KBM-7 (cell line): ENCODE measurements at places on chromosomes 12 and 14.
A peak's percentile ranks its signal among the peaks of the same experiment; 100 is the strongest.

- no peak for DNase-seq
Measured at GRCh38 chr12:122738571-122738970, 7.9 kb upstream of the HCAR1 start.

DNA sequence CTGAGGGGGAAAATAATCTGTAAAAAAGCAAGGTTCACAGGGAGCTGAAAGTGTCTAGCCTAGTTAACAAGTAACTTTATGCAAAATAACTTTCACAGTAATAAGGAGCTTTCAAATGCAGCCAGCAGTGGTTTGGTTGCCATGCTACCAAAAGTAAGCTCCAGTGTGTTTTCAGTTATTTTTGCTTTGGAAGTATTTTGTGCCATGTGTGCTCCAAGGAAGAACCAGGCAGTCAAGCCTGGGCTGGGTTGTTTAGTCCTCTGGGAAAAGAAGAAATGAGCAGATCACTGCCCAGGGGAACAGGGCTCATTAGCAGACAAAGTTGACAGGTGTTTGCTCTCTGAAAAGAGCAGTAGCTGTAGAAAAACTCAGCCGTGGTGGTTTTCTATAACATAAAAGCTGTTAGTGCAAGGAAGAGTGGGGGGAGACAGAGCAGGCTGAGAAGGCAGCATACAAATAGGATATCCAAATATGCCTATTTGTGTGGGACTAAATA is 92.8 kb upstream of the TMTC2 start:
- DNase-seq, result no peak

GRCh38 chr12:55765736-55766290 is 22.9 kb downstream of the GDF11 start:
- DNase-seq, result no peak

GRCh38 chr12:131843527-131843926 is 15.3 kb downstream of the MMP17 start:
- DNase-seq, result no peak

GRCh38 chr12:98294051-98294805 is 221.2 kb upstream of the TMPO start:
- DNase-seq, result no peak

GRCh38 chr12:119169150-119169549 is 9.6 kb upstream of the HSPB8 start:
- no peak for DNase-seq

DNA sequence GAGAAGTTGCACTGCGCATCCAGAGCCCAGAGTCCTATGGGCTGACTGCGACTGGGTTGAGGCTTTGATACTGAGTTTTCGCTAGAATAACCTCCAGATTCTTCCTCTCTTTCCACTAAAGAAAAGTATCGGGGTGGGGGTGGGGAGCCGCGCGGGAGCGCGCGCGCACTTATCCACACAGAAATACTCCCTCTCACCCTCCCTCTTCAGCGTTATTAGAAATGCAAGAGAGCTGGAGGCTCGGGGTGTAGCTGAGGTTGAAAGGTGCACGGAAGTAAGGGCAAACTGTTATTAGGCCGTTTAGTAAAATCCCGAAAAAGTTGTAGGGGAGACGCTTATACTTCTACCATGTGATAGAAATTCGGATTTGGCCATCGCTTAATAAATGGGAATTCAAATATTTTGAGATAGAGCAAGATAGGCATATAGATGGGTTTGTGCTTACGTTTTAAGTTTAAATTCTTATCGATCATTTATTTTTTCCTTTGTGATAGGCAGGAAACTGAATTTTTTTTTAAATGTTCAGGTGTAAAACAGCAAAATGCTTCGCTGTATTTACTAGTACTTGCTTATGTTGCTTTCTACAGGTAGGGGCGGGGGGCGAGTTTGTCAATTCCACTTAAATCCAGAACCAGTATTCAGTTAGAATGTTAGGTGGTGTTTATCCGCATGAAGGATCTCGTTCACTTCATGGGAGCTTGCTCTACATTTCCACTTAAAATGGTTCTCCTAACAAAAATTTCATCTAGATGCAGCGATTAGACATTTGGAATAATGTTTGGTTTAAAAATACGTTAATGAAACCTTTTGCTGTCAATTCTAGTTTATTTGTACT is 1.1 kb downstream of the ARHGAP5 start:
- no peak for DNase-seq

DNA sequence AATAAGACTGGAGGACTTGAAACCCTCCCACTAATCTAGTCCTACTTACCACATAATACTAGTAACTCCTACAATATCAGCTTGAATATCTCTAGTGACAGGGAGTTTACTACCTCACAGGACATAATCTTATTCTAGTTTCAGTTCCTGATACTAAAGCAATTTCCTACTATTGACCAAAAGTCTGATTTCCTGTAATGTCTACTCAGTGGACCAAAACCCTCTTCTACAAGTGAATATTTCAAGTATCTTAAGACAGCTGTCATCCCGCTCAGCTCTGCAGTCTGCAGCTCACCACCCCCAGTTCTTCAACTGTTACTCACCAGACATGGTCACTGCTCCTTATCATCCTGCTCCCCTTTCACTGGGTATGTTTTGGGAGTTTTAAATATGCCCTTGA is 70.8 kb upstream of the TMCC3 start:
- no peak for DNase-seq

- DNase-seq, result no peak
Measured at GRCh38 chr12:100279159-100279558, 12.2 kb downstream of the SCYL2 start.

GRCh38 chr12:94636462-94637085 is 13.8 kb downstream of the TMCC3 start:
- no peak for DNase-seq

DNA sequence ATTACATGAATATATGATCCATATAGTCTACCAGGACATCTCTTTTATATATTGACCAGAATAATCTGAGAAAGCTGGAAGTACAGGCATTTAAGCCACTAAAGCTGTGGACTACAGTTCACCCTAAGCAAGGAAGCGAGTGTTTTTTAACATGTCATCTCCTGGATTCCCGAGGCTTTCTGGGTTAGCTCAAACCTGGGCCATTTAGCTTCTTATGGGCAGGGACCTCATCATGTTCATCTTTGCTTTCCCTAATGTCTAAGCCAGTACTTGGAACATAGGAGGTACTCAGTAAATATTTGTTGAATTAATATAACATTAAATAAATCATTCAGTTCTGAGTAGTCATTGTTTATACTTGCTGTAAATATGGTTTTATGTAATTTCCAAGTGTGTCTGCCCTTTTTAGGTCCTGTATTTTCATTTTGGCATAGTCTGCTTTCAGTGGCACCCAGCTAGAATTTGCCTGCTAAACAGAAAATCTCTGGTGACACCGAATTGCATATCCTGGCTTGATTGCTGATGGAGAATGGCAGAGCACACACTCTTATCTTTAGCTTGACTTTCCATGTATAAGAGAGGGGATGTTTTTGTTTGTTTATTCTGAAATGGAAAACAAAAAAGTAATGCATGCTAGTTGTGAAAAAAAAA is 344.5 kb downstream of the ZFP36L1 start:
- no peak for DNase-seq

GRCh38 chr14:20998674-20999366 is at the start of gene SLC39A2:
SLC39A2 (plus strand) TSS chr14:20999293; CDS start chr14:20999447, 154 bp downstream.
- DNase-seq, result no peak

- DNase-seq, result peak; percentile 44
Measured at GRCh38 chr12:32120419-32120818, 13.8 kb downstream of the BICD1 start.

DNA sequence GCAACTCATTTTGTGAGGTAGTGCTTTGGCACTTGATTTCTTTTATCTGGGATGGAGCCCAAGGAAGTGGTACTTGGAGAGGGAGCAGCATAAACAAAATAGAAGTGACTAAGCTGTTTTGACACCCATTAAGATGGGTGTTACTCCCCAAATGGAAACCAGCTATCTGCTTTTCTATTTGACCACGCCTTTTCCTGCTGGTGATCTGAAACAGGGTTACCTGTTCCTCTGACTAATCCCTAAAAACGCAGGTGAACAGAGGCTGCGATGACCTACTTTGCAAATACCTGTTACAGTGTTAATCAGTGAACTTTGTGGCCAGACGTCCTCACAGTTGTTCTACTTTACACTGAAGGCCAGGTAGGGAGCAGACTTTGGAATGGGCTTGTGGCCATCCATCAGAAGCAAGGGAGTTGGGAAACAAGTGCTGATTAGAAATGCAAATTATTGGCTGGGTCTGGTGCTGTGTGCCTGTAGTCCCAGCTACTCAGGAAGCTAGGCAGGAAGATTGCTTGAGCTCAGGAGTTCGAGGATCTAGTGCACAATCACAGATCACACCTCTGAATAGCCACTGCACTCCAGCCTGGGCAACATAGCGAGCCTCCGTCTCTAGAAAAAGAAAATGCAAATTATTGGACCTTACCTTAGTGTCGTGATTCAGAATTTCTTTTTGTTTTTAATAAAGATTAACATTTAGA is 58.3 kb upstream of the HECTD1 start:
- DNase-seq, result no peak

DNA sequence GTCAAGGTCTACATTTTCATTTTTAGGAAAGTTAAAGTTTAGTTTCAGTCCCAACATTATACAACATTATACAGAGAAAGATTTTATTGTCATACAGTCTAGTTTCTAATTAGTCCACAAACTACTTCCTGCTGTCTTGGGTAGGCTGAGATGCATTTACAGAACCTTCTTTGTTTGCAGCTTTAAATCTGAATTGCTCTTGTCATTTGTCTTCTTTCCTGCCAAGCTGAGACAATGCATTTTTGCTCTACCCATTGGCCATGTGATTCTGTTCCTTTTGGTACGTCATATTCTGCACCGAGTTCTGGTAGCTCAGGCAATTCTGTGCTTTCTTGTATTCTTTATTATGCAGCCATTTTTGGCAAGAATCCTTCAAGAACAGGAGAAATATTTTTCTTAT is 228.5 kb downstream of the ATP23 start:
- DNase-seq, result no peak

GRCh38 chr14:55843718-55844403 is 263.9 kb downstream of the KTN1 start:
- no peak for DNase-seq

- DNase-seq, result no peak
Measured at GRCh38 chr14:47044841-47045240, 393.3 kb upstream of the RPL10L start.

GRCh38 chr12:8455727-8456360 is at the start of gene CLEC6A:
CLEC6A (plus strand) TSS chr12:8455962; CDS start chr12:8456112, 150 bp downstream.
- DNase-seq, result no peak

DNA sequence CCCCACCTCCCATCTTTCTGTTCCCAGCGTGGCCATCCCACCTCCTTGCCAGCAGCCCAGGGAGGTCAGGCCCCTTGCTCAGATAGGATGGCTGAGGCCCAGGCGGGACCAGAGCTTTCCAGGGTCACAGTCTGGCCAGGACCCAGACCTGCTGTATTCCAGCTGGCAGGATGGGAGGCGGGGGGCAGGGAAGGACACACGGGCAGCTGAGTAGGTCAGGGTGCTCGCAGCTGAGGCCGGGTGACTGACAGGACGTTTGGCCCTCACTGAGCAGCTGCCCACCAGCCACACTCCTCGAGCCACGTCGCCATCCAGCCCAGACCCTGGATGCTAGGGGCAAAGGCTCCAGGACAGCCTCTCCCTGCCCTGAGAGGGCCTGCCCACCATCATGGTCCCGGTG is 4.0 kb downstream of the NUDT14 start:
- no peak for DNase-seq

GRCh38 chr12:2286047-2286446 is 233.3 kb downstream of the CACNA1C start:
- DNase-seq, result no peak

- no peak for DNase-seq
Measured at GRCh38 chr12:125210104-125210755, 145.0 kb downstream of the AACS start.

DNA sequence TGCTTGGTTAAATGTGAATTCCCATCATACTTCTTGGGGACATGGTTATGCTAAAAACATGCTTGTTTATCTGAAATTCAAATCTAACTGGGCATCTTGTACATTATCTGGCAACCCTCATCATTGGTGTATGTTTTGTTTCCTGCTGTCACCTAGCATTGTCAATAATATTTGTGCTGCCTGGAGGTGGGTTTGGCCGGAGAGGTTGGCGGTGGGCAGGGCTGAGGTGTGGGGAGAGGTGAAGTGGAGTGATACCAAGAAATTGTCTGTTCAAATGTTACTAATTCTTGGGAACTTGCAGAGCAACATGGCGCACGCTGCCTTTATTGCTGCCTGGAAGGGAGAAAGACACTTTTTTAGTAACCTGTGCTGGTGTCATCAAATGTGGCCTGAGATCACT is 280.5 kb downstream of the VRK1 start:
- DNase-seq, result no peak

DNA sequence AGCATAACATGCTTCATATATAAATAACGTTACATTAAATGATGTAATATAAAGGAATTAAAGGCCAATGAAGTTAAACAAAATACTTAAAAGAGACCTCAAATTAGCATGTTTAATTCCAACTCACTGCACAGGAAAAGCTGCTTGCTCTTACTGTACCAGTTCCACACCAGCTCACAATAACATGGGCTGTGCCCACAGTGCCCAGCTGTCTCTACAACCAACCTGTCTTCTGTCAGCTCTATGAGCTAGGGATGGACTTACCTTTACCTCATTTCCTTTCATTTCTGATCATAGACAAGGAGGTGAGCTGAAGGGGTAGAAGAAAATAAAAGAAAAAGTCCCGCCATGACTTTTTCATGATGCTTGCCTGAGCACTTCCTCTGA is 64.8 kb downstream of the NKX2-1 start:
- DNase-seq, result no peak

GRCh38 chr14:52656905-52657304 is 38.5 kb downstream of the ERO1A start:
- DNase-seq, result no peak

GRCh38 chr14:50301914-50302313 is 10.1 kb downstream of the L2HGDH start:
- DNase-seq, result no peak

DNA sequence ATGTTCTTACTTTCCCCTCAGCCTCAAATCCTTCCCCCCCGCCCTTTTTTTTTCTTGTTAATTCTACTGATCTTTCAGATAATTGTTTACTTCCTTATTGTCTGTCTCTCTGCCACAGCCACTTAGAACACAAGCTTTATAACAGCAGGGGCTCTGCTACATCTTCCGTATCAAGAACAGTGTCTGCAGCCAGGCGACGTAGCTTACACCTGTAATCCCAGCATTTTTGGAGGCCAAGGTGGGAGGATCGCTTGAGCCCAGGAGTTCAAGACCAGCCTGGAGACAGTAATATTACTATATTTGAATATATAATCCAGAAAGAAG is 5.4 kb downstream of the SOS2 start:
- peak; percentile 65 for DNase-seq

GRCh38 chr14:61726778-61727658 is 31.7 kb downstream of the HIF1A start:
- DNase-seq, result no peak

DNA sequence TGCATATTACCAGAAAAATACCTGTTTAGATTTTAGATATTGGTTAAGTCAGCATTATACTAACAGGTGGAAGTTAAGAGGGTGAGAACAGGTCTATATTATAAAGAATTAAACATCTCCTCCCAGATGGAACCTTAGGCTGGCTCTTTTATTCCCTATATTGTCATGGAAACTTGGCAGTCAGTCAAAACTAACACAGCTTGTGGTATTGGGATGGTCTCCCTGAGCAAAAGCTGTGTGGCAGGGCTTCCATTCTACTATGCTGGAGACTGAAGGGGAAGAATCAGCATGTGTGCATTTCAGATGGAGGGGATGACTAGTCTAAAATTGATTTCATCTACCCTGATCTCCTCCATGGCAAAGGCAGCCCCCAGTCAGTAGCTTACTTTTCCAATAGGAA is 66.7 kb downstream of the SMOC1 start:
- no peak for DNase-seq
